Thoracic aorta (tissue), 2 donors: ENCODE measurements at places on chromosomes 7 and 10. TPM values are rescaled to one million over a fixed set of nuclear protein-coding genes. Genes with fewer than 3 reads are reported as not detected.

GPR26 gene
- not detected for total RNA-seq

CNNM1 gene
- total RNA-seq: 0.35 TPM

PMPCB gene
- 37.8 TPM for total RNA-seq

C10orf143 gene
- total RNA-seq: not detected
